Caki2 (cell line): ENCODE measurements at places on chromosomes 13 and 19. TPM values are rescaled to one million over a fixed set of nuclear protein-coding genes. Genes with fewer than 3 reads are reported as not detected.

The KHSRP gene
- 56.0 and 72.8 TPM in 2 replicates for total RNA-seq

The CBLC gene
- total RNA-seq, result not detected in 2 replicates

The ICAM5 gene
- 0.20 and 0.23 TPM in 2 replicates for total RNA-seq

The UBE2L5 gene
- not detected in 2 replicates for total RNA-seq

The KCTD4 gene
- 2.2 and 5.0 TPM in 2 replicates for total RNA-seq

The CRX gene
- total RNA-seq, result not detected in 2 replicates

The RDH8 gene
- total RNA-seq, result not detected in 2 replicates

The DGKH gene
- total RNA-seq, result 1.9 and 2.3 TPM in 2 replicates

The ZNF254 gene
- 3.2 and 5.9 TPM in 2 replicates for total RNA-seq

The TJP3 gene
- 2.7 and 5.0 TPM in 2 replicates for total RNA-seq

The DACH1 gene
- not detected in 2 replicates for total RNA-seq

The NOVA2 gene
- not detected in 2 replicates for total RNA-seq

The KCTD12 gene
- total RNA-seq, result 4.4 and 5.4 TPM in 2 replicates

The REEP6 gene
- total RNA-seq, result 4.1 and 7.4 TPM in 2 replicates

The PLK5 gene
- not detected in 2 replicates for total RNA-seq

The SPACA4 gene
- total RNA-seq, result not detected in 2 replicates

The PCDH8 gene
- total RNA-seq, result not detected in 2 replicates

The PPM1N gene
- 35.2 and 37.5 TPM in 2 replicates for total RNA-seq

The RGL3 gene
- total RNA-seq, result 3.3 and 16.5 TPM in 2 replicates

The EBI3 gene
- 0.14 and 3.3 TPM in 2 replicates for total RNA-seq

The C1QTNF9 gene
- 0.09 TPM in 1 of 2 replicates, not detected in the other for total RNA-seq

The ASPDH gene
- not detected in 2 replicates for total RNA-seq

The CD70 gene
- total RNA-seq, result 274 and 291 TPM in 2 replicates

The MEIOSIN gene
- total RNA-seq, result 0.35 TPM in 1 of 2 replicates, not detected in the other

The NFKBIB gene
- total RNA-seq, result 48.3 and 50.3 TPM in 2 replicates

The LILRB4 gene
- total RNA-seq, result not detected in 2 replicates

The ARHGAP33 gene
- total RNA-seq, result 2.2 and 3.5 TPM in 2 replicates
